ENCODE measurements at places on chromosomes 1 and 21.
A peak's percentile ranks its signal among the peaks of the same experiment; 100 is the strongest.

DNA sequence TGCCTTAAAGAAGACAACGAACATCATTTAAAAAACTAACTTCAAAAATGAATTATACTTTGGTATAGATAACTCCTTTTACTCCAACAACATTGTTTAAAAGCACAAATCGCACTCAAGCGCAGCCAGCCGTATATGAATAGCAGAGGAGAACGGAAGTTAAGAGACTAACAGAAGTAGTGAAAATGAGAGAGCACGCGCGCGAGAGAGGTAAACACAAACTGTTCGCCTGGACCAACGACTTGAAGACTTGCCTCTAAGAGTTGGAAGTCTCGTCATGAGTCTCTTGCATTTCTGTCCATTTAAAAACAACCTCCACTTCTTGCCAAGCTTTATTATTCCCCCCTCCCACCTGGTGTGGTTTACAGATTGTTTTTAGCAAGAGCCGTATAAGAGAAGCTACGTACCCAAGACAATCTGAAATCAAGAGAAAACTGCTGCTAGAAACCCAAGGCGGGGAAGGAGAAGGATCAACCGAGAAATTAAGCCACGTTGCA, 479 bp downstream of the SELENOF start:
- peak; percentile 5 for DNase-seq

DNA sequence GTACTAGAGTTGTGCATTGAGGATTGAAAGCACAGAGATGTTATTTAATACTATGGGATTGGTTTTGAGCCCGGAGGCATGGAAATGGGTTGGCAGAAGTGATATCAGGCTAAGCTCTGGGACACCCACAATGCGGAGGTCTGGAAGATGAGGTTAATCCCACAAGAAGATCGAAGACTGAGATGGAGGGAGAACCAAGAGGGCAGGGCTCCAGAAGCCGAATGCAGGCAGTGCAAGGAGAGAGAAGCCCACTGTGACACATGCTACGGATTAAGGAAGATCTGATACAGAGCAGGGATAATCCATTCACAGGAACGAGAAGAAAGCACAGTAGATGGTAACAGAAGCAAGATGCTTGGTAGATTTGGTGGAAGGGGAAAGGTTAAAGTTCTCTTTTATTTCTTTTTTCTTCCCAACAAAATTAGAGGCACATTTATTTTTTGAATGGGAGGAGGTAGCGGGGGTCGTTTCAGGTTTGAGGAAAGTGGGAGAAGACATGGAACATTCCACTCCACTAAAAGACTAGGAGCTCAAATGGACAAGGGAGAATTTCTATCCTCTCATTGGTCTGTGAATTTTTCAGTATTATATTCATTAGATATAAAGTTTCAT, 113.2 kb downstream of the NCAM2 start:
- DNase-seq, result no peak

GRCh38 chr1:103194060-103194459, 85.7 kb upstream of the COL11A1 start:
- DNase-seq, result no peak

DNA sequence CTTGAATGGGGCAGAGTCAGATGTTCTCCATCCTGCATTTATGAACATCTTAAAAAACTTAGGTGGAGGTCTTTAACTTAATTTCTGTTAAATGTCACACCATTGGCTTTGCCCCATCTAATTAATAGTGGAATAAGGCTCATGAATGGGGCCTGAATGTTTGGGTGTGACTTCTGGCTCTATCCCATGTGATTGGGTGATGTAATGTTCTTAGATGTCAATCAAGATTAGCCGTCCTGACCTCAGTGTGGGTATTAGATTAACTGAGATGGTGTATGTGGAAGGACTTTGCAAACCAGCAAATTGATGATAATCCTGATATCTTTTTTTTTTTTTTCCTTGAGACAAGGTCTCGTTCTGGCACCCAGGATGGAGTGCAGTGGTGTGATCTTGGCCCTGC, 38.1 kb downstream of the C1orf21 start:
- no peak for DNase-seq

Data from activated effector memory CD4-positive, alpha-beta T cell treated with Interleukin-2 at 50 U/mL for 16 hours (primary cell).